ENCODE measurements at places on chromosomes 6 and 20.

GRCh38 chr20:51461306-51461705 lies 81.2 kb downstream of the NFATC2 start:
- no peak for DNase-seq

- no peak for DNase-seq
Measured at GRCh38 chr20:54026295-54027064, 43.9 kb downstream of the BCAS1 start.

DNA sequence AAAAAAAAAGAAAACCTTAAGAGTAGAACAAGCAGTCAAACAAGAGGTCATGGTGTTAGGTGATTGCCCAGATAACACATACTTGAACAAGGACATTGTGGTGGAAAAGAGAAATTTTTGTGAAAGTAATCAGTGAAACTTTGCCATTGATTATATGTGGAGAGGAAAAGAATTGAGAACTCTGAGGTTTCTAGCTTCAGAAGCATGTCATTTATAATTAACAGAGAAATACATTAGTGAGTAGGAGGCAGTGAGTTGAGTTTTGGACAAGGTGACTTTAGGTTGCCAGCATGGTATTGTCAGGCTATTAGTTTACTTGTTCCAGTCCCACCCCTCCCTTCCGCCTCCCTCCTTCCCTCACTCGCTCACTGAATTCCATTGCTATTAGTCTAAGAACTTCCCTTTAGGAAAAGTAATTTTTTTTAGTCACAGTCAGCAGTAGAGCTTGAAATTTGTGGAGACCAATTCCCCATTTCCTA lies 17.2 kb downstream of the TAB2 start:
- DNase-seq, result no peak

DNA sequence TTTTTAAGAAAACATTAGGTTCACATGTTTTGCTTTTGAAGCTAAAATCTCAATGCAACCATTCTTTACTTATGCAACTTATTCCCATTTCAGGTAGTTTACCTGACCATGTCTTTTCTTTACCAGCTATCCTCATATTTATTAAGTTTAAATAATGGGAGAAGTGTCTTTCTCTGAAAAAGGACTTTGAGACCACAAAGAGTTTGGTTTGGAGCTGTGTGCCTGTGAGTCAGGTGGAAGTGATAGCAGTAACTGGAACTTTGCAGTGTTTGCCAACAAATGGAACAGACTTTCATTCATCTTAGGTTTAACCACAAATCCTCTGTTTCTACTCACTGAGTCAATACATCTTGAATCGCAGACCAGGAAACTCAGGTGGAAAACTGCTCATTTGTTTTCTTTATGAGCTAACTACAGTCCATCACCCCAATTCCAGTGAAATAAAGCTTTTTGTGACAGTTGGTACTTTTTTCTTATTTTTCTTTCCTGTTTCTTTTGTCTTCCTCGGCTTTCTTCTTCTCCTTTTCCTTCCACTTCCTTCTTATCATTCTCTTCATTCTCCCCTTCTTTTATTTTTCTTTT lies 148.3 kb upstream of the RIN2 start:
- DNase-seq, result no peak

GRCh38 chr6:136737374-136737844 lies 54.9 kb downstream of the MAP3K5 start:
- peak; percentile 86 for DNase-seq

DNA sequence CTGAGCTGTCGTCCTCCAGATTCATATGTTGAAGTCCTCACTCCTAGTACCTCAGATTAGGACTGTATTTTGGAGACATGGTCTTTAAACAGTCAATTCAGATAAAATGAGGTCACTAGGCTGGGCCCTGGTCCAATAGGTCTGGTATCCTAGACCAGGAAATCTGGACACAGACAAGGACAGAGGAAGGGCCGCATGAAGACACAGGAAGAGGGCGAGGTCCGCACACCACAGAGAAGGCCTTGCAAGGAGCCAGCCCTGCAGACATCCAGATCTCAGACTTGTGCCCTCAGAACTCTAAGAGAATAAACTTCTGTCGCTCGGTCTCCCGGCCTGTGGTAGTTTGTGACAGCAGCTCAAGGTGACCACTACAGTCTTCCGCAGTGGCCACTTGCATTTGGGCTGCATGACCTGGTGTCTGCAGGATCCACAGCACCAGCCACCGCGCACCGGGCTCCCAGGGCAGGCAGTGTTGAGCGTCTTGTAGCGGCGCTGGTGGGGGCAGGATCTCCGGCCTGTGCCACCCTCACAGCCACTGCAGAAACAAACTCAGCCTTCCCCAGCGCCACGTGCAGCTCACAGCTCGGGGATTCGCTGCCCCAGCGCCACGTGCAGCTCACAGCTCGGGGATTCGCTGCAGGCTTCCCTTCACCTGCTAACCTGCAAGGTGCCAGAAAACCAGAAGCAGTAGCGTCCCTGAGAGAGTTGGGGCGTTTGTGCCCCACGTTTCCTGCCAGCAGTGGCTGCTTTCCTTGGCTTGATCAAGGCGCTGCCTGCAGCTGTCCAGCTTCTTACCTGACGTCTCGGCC lies 6.0 kb upstream of the RBM38 start:
- DNase-seq, result no peak

- DNase-seq, result no peak
Measured at GRCh38 chr6:7311917-7312615, 933 bp downstream of the SSR1 start.

DNA sequence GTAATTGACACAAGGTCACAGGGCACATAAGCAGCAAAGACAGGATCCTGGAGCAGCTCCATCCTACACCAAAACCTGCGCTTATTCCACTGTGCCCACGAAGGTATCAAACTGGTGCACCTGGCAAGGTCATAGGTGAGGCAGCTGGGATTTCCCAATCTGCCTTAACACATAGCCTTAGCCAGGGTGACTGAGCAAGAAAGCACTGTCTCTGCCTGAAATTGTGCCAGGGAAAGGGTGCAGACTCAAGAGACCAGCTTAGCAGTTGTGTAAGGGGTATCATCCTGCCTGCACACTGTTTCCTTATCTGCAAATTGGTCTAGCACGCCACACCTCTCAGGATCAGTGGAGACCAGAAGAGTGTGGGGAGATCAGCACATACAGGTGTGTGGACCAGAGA lies 82.8 kb downstream of the MAFB start:
- DNase-seq, result no peak

DNA sequence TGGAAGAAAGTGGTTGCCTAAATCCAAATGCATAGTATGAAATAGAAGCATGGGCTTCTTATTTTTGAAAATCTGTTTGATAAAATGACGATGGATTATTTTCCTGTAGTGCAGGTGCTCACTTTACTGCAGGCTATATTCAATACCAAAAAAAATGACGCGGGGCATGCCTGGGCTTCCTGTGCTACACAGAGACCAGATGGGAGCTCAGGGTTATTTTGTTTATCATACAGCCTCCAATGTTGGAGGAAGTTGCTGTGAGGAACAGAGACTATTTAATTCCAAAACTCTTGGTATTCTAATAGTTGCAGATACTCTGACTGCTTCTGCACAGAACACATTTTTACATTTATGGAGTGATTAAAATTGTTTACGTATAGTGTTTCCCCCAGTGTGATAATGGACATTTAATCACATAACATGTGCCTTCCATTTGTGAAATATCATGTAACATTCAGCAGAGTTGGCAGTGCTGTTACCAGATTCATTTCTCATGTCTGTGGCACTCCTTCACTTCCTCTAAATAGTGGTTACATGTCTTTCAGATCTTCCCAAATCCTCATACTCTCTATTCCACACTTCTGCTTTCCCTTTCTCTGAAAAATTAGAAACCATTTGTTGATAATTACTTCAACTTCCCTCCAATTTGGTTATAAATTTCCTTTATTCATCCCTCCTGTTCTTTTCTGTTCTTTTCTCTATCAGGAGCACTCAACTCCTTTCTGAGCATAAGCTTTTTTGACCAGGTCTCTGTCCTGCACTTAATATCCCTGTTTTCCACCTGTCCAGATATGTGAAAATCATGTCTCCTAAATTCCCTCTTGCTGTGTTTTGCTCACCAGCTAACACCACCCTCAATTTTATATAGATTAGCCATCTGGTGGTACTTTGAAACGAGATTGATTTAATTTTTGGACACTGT lies 121.6 kb downstream of the ADGRB3 start:
- DNase-seq, result no peak

DNA sequence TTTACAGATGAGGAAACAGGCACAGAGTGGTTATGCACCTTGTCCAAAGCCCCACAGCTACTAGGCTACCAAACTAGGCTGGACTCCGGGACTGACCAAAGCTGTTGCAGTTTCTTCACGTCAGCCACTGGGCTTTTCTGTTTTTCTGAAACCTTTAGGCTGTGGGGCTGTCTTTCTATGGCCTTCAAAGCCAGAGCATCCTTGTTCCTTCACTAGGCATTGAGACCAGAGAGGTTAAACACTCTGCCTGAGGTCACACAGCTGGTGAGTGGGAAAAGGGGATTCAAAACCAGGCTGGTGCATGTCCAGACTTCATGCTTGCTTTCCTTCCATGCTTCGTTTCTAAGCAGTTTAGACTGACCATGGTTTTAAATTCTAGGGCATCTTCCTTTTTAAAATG lies 97.5 kb upstream of the KCNG1 start:
- DNase-seq, result no peak

- DNase-seq, result no peak
Measured at GRCh38 chr20:2617099-2617714, 35.2 kb upstream of the NOP56 start.

DNA sequence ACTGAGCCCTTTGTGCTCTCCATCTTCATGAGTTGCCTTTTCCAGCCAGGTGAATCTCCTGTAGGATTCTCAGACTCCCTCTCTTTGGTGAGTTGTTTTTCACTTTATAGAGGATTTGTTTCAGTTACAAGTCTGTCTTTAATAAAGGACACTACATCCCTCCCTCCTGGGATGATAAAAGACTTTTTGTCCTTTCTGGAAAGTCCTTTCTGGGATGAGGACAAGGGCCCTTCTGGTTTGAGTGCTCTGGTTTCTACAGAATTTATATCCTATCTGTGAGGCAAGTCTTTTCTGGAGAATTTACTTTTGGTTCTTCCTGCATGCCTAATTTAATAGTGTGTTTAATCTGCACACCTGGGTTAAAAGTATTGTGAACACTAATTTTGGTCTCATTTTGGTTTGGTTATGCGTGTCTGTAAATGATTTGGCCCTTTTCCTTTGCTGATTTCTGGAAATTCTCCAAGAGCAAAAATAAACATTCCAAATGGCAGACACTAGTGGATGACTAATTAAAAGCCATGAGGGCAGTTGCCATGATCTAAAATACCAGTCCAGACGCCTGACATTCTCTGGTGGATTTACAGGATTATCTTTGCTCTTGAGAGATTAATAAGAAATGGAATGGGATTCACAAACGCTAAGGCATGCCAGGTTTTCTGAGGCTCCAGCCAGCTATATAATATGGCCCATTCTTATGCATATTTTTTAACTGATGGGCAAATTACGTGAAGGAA lies 44.8 kb downstream of the TCP11 start:
- DNase-seq, result no peak

DNA sequence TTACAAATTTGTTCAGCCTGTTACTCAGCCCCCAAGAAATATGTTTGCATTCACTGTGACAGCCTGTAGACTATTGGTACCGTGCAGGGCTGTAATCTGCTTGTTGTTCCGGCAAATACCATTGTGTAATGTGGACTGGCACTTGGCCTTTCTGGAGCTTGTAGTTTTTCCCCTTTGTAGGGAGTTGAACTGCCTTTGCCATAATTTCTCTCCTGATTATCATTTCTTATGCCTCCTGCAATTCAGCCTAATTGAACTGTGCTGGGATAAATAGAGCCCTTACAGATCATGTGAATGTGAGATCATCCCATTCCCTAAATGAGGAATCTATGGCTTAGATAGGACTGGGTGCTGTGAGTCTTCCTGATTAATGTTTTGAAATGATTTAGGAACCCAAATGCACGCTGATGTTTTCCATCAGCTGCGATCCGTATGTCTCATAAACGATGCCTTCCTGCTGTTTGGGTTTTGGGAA lies 185.1 kb downstream of the JARID2 start:
- no peak for DNase-seq

DNA sequence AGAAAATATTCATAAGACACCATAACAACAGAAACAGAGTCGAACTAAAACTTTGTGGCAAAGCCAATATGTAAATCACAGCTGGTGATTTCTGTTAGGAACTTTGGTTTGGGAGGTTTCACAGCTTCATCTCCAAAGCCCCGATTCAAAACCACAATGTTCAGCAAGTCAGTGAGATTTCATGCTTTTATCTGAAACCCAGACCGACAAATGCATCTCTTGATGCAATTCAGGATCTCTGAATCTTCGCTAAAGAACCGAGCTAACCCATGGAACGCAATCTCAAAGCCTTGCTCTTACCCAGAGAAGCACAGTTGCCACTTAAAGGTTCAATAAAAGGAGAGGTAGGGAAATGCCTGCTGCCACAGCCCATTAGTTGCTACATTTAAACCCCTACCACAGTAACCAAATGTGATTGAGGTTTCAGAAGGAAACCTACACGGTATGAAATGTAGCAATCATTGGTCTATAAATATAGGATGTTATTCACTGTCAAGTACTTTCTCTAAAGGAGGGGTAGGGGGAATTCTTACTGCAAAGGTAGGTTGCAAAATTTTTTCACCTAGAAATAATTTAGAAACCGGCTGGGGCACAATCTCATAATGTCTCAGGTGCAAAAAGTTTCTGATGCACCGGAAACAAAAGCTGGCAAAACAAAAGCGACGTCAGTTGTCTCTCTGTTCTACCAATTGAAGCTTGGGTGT lies 381.0 kb upstream of the ARID1B start:
- DNase-seq, result no peak

DNA sequence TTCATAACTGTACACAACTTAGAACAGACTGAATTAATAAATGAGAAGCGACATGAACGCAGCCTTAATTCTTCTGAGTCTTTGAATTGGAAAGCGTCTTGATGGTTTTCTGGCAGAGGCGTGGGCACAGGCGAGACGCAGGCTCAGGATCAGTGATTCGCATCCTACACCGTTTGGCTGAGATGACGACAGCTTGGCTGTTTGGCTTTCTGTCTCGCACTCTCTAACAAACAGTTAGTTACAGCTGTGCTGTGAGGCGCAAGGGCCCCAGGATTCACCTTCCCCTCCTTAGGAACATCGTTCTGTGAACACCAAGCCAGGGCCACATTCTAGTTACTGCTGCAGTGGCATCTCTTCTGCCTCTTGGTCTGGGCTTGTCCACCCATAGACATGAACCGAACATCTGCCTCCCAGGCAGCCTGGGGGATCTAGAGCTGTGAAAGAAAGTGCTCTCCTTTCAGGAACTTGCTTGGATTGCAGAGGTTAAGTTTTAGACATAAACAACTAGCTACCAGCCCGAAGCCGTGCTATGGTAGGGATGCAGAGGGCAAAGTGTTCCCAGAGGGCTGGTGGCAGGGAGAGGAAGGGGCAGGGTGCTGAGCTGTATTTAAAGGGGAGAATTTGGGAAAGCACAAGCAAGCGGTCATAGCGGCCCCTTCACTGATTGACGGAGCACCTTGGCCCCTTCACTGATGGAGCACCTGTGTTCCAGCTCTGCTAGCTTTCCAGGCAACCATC lies 49.6 kb downstream of the TCP11 start:
- no peak for DNase-seq

GRCh38 chr6:132659082-132659481 lies at the start of gene TAAR1:
Gene TAAR1, minus strand, starts transcription at chr6:132659182. Its CDS starts 13,179 bp downstream, at chr6:132646003.
- no peak for DNase-seq

GRCh38 chr20:44714102-44714700 lies 968 bp upstream of the CCN5 start:
- no peak for DNase-seq
